ENCODE measurements at places on chromosomes 7 and 10.

DNA sequence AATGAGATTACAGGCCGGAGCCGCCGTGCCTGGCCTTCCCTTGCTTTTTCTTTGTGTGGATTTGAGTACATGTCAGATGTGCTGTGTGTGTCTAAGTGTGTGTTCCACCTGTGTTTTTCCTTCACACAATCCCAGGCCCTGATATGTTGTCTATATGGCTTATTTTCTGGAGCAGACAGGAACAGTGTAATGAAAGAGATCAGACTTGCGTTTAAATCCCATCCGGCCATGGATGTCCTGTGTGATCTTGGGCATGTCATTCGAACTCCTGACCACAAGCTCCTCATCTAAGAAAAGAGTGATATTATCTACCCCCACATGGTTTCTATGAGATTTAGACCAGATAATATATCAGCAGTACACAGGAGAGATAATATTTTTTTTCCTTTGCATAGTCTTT lies 37.2 kb downstream of the APBB1IP start:
- DNase-seq, result no peak

- no peak for DNase-seq
Observed at GRCh38 chr10:95663496-95663895, 7.0 kb upstream of the ALDH18A1 start.

DNA sequence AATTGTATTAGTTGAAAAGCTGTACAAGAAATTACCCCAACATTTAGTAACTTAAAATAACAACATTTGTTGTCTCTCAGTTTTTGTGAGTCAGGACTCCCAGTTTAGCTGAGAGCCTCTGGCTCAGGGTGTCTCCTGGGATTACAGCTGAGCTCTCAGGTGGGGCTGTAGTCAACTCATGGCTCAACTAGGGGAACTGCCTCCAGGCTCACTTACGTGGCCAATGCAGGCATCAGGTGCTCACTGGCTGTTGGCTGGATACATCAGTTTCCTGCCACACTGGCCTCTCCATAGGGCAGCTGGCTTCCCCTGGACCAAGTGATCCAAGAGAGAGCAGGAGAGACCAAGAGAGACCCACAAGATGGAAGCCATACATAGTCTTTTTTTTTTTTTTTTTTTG lies 17.5 kb downstream of the CCNY start:
- DNase-seq, result no peak

DNA sequence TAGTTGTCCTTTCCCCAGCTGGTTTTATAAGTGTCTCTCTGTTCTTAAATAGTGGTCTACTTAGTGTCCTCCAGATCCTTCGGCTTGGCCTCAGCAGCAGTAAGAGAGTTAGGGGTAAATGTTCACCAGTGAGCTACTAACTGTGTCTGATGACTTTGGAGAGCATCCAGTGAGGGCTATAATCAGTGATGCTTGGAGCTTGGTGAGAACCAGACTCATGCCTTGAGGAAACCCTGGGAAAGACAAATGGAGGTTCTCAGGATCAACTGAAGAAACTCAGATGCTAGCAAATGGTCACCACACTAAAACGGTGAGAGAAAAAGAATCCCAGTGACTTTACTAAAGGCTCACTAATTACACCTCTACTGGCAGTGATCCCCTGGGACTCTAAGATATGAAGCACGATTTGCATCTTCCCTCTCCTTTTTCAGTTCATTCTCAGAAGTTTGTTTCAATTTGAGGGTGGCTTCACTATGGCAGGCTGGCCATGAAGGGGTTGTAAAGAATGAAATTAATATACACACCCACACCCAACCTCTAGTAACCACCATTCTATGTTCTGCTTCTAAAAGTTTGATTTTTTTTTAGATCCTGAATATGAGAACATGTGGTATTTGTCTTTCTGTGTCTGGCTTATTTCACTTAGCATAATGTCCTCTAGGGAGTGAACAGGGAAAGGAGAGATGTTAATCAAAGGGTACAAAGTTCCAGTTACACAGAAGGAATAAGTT lies 177.9 kb downstream of the PDE1C start:
- no peak for DNase-seq

GRCh38 chr7:42372479-42372878 lies 135.5 kb upstream of the GLI3 start:
- no peak for DNase-seq

DNA sequence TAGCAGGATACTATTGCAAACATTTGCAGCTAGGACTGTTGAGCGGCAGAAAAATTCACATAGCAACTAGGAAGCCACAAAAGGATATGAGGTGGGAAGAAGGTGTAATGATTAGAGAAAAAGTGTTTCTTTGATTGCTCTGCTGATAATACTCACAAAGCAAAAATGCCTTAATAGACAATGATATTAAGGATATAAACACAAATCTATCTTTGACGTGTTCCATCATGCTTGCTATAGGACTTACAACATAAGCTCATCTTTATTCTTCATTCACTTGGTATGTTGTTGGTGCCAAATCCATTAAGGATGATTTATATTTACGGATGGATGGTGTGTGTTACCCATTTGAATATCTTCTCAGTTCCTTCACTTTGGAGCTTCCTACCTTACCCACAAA lies 309.3 kb downstream of the GPR37 start:
- no peak for DNase-seq

DNA sequence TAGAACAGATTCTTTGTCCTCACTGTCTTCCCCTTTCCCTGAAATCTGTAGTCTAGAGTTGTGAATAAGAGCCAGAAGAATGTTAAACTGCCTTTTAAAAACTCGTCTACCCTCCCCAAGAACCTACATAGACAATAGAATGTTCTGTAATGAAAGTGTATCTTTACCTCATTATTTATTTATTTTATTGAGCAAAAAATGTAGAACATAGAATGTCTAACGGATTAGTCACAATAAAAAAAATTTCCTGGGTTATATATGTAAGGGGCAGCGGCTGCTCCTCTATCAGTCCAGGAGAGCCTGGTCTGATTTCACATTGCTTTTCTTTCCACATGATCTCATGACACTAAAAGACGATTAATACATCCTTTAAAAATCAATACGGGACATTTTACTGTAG lies 135.7 kb downstream of the SDK1 start:
- DNase-seq, result no peak

GRCh38 chr10:63722537-63722936 lies 201.3 kb downstream of the REEP3 start:
- no peak for DNase-seq

DNA sequence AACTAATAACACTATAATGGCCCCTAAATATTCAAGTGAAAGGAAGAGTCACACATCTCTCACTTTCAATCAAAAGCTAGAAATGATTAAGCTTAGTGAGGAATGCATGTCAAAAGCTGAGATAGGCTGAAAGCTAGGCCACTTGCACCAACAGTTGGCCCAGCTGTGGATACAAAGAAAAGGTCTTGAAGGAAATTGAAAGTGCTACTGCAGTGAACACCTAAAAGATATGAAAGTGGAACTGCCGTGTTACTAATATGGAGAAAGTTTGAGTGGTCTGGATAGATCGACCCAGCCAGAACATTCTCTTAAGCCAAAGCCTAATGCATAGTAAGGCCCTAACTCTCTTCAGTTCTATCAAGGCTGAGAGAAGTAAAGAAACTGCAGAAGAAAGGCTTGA lies 12.1 kb upstream of the SNX13 start:
- no peak for DNase-seq

DNA sequence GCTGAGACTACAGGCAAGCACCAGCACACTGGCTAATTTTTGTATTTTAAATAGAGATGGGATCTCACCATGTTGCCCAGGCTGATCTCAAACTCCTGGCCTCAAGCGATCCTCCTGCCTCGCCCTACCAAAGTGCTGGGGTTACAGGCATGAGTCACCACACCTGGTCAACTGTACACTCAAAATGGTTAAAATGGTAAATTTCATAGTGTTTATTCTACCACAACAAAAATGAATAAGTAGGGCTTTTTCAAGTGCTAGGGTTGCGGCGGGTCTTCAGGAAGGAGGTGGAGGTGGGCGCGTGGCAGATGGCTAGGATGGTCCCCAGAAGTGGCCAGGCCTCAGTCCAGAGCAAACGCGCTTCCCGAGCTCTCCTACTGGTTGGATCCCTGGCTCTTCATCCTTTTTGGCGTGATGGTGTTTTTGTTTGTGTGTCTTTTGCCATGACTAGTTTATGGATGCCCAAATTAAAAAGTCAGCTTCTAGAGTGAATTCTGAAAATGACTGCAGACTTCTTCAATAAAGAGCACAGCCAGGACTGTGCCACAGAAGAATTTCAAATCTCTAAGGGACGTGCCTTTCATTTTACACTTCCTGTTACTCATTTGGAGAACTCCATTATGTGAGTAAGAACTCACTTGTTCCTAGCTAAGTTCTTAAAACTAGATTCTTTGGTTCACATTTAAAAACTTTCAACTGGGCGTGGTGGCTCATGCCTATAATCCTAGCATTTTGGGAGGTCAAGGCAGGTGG lies 73.9 kb downstream of the TMEM130 start:
- no peak for DNase-seq

Data from stimulated activated CD8-positive, alpha-beta memory T cell treated with anti-CD3 and anti-CD28 coated beads, Interleukin-15, amount 100 ng/mL, for 48 hours (primary cell).